Midbrain (tissue), 1 donor: ENCODE measurements at places on chromosomes 2 and 18.

DNA sequence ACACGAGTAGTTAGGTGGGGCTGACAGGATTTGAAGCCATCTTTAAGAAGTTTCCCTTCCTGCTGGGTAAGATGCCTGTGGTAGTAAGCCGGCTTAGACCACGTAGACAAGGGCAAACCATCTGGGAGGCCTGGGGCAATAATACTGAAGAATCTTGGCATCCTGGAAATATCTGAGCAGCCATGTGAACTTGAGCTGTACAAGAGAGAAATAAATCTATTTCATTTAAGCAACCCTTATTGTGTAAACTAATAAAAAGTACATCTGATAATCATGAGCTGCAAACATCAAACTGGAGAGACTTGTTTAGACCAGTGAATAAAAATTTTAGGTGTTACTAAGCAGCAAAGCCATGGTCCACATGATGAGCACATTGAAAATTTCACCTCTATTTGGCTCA lies 11.4 kb upstream of the CETN1 start:
- DNase-seq: no peak

DNA sequence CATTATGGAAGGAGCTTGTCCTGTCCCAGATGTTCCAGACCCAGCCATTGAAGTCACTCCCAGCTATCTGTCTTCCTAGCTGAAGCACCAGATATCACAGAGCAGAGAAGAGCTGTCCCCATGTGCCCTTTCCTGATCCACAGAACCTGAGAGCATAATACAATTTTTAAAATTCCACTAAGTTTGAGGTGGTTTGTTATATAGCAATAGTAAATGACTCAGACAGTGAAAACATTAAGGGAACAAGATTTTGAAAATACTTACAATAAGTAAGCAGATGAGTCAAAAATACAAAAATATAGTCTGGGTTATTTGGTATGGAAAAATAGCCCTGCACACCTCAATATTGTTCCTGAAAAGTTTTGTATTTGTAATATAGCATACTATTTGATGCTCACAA lies 85.8 kb upstream of the GLS start:
- no peak for DNase-seq

DNA sequence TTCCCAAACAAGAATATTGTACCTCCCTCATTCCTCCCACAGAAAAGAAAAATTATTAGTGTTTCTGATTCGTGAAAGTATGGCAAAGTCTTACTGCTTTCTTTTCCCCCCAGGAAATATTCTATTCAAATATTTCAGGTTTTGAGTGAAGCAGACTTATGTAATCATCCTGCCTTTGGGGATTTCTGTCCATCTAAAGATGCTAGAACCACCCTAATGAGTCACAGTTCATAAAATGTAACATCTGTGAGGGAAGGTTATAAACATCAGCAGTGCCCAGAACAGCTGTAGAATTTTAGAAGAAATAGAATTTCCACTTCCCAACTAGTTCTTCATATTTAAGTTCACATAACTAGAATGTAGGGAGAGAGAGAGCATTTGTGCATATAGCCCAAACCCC lies 39.0 kb downstream of the EEF1B2 start:
- no peak for DNase-seq

DNA sequence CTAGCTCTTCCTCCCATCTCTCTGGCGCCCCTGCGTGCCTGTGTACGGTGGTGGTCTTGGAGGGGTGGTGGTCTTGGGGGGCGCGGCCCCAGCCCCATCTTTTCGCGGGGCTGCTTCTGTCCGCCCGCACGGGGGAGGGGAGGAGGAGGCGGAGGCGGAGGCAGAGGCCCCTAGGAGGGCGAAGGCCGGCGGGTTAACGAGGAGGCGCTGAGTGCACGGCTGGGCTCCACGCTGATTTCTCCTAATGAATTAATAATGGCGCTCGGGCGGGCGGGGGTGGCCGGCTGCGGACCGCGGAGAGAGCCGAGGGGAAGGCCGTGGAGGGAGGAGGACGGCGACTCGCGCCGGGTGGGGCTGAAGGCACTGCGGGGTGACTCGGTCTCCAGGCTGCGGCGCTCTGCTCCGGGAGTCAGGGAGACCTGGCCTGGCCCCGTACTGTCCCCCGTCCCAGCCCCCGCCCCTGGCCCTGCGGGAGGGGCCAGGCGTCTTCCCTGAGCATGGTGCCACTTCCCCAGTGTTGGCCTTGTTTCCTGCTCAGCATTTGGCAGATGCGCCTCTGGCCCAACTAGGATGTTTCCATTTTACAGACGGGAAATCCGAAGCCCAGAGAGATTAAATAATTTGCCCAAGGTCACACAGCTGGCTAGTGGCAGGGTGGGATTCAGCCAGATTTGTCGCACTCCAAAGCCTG lies 6.0 kb downstream of the GAREM2 start:
- no peak for DNase-seq

GRCh38 chr2:42112418-42112817 lies 56.7 kb upstream of the EML4 start:
- DNase-seq: no peak

DNA sequence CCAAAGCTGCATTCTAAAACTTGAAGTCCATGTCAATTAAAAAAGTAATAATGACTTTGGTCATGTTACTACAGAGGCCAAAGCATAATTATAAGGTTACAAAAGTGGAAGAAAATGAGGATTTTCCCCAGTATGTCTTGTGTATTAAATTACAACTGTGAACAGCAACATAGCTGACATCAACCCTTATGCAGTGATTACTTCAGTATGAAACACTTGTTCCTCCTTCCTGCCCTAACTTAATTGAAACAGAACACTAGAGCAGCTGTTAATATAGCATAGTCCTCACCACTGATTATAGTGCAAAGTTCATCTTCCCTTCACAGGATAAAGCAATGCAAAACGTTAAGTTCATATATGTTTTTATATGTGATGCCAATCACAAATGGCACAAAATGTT lies 29.9 kb downstream of the EPB41L3 start:
- DNase-seq: no peak

DNA sequence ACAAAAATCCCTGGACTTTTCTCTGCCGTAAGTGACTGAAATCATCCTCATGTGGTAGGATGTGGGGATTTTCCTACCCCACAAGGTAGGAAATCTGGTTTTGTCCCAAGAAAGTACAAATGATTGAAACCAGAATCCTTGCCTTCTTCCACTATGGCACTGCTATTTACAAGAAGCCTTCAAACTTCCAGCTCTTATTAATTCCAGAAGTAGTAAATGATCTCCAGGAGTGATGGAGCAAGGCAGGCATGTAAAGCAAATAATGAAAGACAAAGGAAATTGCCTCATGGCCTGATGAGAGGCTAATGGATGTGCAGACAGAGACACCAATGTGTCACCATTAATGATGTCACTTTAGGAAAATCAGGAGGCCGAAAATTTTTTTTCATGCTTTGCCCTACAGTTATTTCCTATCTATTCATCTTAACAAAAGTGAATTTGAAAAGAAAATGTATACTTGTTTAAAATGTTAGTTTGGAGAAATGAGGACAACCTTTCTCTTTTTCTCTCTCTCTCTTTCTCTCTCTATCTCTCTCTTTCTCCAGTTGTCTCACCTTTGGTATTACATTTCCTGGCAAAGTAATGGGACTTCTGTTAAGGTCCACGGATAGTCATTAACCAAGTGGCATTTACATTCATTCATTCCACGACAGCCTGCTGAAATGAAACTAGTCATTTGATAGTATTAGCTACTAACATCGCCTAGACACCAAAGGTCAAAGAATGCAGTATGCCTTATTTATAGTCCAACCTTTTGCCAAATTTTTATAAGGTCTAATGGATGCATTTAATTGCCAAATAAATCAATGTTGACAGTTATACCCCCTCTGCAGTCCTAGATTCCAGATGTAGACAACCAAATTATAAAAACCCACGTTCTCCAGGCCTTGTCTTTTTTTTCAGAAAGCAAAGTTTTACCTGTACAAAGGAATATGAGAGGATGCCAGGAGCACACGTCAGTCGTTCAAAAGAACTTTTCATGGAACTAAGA lies 5.0 kb upstream of the EVA1A start:
- no peak for DNase-seq

DNA sequence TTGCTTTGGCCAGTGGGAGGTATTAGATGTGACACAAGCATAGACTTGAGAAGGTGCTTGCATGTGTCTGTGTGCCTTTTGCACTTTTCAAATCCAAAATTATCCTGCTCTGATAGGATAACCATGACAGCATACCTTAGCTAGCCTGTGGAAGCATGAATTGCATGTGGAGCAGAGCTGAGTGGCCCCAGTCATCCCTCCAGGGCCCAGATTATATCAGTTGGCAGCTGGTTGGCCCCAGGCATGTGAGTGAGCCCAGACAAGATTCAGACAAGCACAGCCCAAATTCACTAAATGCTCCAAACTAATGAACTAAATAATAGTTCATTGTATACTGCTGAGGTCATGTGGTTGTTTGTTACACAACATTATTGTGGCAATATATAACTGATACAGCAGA lies 18.8 kb downstream of the TACR1 start:
- no peak for DNase-seq

DNA sequence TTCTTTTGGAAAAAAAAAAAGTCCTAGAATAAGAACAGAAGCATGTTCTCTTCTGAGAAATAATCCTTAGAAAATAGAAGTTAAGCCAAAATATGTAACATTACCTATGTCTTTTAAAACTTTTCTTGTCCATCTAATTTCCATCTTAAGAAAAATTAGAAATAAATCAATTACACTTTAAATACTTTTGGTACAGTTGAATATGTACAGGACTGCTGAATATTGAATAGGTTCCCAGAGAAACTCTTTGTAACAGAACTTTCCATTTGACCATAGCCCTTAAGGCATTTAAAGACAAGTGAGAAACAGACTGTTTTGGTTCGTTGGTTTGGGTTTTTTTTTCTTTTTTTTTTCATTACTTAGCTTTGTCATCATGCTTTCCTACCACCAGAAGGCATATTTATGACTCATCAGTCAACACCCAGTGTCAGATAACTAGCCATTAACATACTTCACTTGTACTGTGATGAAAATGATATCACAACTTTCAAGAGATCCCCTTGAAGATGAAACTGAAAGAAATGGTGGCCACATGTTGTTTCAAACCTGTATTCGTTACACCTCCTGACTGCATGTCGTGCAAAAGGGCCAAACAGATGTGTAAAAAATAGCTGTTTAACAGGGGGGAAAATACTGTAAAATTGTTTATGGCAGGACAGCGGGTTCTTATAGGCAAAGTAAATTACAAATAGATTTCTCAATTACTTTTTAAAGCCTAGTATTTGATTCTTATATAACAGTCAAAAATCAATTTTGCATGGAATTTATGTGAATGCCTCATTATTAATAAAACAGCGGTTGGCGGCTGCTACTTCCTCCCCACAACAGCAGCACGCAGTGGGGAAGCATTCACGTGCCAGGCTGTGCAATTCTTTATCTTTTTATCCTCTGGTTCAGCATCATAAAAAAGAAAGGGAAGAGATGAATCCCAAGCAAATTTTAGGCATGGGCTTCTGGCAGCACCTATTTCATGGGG lies 280.7 kb upstream of the HNRNPA3 start:
- no peak for DNase-seq

DNA sequence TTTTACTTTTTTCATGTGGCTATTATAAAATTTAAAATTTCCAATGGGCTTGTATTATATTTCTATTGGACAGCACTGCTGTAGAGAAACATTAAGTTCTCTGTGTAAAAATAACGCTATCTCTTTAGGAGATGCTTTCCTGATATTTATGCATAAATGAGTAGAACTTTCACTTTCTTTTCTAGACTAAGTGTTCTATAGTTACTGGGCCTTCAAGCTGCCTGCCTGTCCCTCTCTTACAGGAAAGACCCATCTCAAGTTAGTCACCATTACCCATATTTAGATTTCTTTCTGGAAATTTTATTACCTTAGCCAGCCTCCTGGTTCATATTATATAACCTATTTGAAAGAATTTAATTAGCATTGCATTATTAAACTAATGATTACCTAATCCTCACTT lies 4.8 kb downstream of the ITGA4 start:
- DNase-seq: no peak

DNA sequence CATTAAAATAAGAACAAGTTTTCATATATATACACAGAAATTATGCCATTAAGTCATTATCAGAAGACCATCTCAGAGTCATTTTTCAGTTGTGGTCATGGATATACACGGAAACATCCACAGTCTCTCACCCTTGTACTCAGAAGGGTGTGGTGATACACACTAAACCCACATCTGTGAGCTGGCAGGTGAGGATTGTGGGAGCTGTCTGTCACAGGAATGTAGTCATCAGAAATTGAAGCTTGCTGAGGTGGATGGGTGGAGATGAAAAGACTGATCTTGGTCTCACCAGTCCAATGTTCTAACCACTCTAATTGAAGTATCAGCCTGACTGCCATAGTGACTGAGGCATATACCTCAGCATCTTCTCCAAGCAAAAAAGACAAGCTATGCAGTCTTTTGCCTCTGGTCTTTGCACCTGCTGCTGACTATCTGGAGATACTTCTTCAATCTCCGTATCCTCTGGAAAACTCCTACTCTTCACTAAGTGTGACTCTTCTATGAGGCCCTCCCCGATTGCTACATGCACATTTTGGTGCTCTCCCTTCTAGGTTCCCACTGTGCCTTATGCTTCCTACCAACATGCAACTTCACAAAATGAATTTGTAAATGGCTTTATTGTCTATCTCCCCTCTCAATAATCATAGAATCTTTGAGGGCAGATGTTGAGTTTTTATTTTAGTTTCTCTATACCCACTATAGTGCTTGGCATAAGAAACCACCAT lies 232.8 kb downstream of the DYM start:
- no peak for DNase-seq

- DNase-seq: no peak
These were observed 6.7 kb upstream of the ESPNL start for GRCh38 chr2:238093181-238094140.

DNA sequence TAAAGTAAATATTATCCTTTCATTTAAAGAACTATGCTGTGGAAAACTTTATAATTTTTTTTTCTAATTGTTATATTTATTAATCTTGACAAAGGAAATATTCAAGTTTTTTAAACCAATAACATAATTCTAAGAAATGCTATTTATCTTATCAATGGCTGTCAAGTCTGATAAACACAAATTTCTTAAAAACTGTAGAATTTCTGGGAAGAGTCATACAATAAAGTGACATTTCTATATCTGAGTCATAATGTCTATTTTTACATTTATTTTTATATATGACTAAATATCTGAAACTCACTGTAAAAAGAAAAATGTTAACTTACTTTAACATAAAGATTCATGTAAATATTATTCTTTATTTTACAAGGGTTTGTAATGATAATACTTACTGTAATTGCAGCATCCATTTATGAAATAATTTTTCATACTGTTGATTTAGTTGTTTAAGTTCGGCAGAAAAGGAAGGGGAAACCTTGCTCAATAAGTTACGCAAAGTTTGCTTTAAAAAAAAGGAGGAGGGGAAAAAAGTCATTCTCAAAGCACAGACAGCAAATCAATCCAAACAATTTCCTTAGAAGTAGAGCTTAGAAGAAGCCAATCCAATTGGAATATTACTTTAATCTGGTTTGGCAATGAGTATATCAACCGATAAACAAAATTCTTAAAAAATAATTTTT lies 32.4 kb downstream of the ORC2 start:
- no peak for DNase-seq

GRCh38 chr2:188746727-188747126 lies 227.4 kb upstream of the COL3A1 start:
- no peak for DNase-seq
